Activated naive CD8-positive, alpha-beta T cell treated with anti-CD3 and anti-CD28 coated beads, Interleukin-2, amount 10 ng/mL, durations not matched to agents 7 days and 5 days (primary cell): ENCODE measurements at places on chromosomes 3 and 15.

DNA sequence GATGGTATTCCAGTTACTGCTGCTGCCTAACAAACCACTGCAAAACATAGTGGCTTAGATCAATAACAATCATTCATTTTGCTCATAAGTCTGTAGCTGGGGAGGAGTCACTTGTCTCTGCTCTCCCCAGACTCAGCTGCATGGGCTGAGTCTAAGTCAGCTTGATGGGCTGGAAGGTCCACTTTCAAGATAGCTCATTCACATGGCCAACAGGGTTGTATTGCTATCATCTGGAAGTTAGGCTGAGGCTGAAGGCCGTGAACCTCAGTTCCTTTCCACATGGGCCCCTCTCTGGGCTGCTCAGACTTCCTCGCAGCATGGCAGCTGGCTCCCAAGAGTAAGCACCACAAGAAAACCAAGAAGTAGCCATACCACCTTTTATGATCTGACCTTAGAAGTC is 28.7 kb upstream of the BFSP2 start:
- no peak for DNase-seq
- H3K4me3 ChIP-seq: no peak overlapping the region
- no peaks in the 10 kb centered on the region for H3K36me3 ChIP-seq
- H3K4me1 ChIP-seq: no peaks in the 10 kb centered on the region
- H3K27ac ChIP-seq: no peak overlapping the region
- no peaks in the 10 kb centered on the region for H3K27me3 ChIP-seq

DNA sequence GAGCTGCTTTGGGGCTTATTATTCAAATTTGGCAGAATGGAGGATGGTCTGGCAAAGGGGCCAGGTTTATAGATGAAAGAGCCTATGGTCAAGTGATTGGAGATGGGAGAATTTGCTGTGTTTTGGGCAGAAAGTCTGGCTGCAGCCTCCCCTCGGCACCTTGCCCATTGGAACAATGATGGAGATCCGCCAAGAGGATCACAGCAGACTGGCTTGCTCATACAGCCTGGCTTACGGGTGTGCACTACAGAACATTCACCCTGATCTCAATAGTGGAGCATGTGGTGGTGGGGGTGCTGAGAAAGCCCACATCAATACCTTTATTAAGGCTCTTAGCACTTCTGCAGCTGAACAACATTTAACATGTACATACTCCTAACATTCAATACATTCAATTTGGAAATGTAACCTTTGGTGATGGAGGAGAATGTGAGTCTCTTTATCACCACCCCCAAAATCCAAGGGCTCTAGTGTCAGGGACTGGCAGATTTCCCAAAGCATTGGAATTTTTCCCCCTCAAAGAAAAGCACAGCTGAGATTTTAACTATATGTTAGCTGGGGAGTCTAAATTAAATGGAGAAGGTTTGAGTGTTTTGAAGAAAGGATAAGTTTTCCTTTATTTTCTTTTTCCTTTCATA is 118.4 kb upstream of the TMC3 start:
- H3K4me1 ChIP-seq: no peaks in the 10 kb centered on the region
- no peak overlapping the region for H3K27ac ChIP-seq
- H3K4me3 ChIP-seq: no peak overlapping the region
- no peaks in the 10 kb centered on the region for H3K27me3 ChIP-seq
- DNase-seq: no peak
- H3K36me3 ChIP-seq: no peaks in the 10 kb centered on the region

DNA sequence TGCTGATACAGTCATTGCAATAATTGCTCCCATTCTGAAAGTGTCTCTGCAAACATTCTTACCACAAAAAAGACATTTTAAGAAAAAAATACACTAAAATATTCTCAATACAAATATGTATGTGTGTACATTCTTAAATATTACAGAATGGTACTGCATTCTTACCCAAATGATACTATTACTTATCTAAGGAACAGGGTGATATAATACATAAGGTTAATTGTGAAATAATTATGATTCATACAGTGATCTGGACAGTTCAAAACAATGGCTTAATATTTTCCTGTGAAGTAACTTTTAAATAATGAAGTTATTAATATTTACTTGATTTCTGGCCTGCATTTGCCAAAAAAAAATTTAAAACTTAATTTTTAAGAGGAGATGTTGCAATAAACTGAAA is 694.6 kb downstream of the TUSC7 start:
- H3K4me1 ChIP-seq: no peaks in the 10 kb centered on the region
- no peaks in the 10 kb centered on the region for H3K27me3 ChIP-seq
- no peaks in the 10 kb centered on the region for H3K36me3 ChIP-seq
- H3K27ac ChIP-seq: no peak overlapping the region
- DNase-seq: no peak
- no peak overlapping the region for H3K4me3 ChIP-seq

GRCh38 chr3:122862381-122862780 is 67.5 kb downstream of the SLC49A4 start:
- no peak for DNase-seq
- H3K27me3 ChIP-seq: no peaks in the 10 kb centered on the region
- H3K4me1 ChIP-seq: no peaks in the 10 kb centered on the region
- no peak overlapping the region for H3K27ac ChIP-seq

- peaks cover 18% of the 10 kb centered on the region for H3K27me3 ChIP-seq
- H3K4me3 ChIP-seq: no peak overlapping the region
- no peak for DNase-seq
- H3K4me1 ChIP-seq: peaks cover 6% of the 10 kb centered on the region
These were observed 3.8 kb upstream of the TKT start for GRCh38 chr3:53259427-53260259.

DNA sequence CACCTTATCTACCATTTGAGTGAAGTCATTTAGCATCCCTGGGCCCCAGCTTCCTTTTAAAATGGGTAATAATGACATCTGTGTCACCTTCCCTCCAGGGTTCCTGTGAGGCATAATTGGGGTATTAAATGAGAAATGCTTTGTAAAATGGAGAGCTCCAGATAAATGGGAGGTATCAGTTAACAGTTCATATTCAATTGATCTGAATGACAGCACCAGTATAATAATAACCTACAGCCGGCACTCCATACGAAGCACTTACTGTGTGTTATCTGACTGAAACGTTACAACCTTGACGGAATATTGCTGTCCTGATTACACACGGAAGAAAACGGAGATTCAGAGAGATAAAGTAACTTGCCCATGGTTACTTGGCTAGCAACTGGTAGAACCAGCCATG is 53.6 kb downstream of the BHLHE40 start:
- H3K27ac ChIP-seq: no peak overlapping the region
- H3K36me3 ChIP-seq: peaks cover 1% of the 10 kb centered on the region
- no peak overlapping the region for H3K4me3 ChIP-seq
- H3K27me3 ChIP-seq: no peaks in the 10 kb centered on the region
- peaks cover 37% of the 10 kb centered on the region for H3K4me1 ChIP-seq

GRCh38 chr3:149585401-149585726 is 72.5 kb downstream of the WWTR1 start:
- H3K27me3 ChIP-seq: peaks cover 41% of the 10 kb centered on the region
- H3K4me1 ChIP-seq: peaks cover 2% of the 10 kb centered on the region
- no peaks in the 10 kb centered on the region for H3K36me3 ChIP-seq
- H3K4me3 ChIP-seq: no peak overlapping the region

- H3K27ac ChIP-seq: no peak overlapping the region
- H3K27me3 ChIP-seq: no peaks in the 10 kb centered on the region
- no peaks in the 10 kb centered on the region for H3K36me3 ChIP-seq
- DNase-seq: no peak
These were observed 209.8 kb upstream of the THRB start for GRCh38 chr3:24704496-24704895.

DNA sequence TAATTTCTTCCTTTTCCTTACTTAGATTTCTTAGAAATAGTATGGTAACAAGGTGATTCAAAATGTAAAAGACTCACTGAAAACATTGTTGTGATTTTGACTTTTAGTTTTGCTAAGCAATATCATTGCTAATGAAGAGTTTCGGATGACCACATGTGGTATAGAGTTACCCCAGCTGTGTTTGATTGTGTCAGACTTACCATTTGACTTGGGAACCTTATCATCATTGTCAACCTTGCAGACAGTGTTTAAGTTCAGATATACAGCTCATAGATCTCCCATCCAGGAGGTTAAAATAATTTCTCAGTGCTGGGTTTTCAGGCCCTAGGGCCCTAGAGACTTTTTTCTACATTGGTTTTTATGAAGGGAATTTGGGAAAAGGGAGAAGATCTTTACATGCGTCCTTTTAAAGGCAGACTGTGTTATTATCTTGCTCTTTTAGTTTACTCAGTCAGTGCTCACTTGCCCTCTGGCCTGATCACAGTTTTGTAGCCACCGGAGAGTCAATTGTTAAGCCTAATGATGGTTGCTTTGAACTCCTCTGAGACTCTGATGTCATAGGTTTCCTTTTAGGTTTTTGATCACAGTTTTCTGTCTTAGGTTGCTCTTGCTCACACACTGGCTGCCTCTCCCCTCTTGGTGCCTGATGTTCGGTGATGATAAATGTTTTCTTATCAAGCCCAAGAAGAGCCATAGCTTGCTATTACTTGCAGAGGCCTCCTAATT is 133.5 kb upstream of the ZPLD1 start:
- no peak overlapping the region for H3K4me3 ChIP-seq
- H3K4me1 ChIP-seq: peaks cover 8% of the 10 kb centered on the region
- H3K27me3 ChIP-seq: peaks cover 25% of the 10 kb centered on the region
- H3K27ac ChIP-seq: no peak overlapping the region
- no peak for DNase-seq
- peaks cover 8% of the 10 kb centered on the region for H3K36me3 ChIP-seq

DNA sequence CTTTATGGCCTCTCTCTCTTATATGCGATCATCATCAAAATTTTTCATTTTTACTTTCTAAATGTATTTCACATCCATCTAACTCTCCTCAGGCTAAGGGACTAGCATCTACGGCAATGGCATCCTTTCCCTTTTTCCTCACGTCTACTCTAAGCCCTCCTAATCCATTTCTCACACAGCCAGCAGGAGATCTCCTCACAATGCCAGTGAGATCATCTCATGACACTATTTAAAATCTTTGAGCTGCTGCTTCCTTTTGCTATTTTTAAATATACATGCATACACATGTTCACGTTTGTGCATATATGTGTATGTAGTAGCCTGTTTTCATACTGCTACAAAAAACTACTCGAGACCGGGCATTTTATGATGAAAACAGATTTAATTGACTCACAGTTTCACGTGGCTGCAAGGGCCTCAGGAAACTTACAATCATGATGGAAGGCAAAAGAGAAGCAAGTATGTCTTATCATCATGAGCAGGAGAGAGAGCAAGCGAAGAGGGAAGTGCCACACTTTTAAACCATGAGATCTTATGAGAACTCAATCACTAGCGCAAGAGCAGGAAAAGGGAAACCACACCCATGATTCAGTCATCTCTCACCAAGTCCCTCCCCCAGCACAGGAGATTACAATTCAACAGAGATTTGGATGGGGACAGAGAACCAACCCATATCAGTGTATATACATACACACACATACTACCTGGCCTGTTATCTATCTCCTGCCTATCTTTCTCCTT is 599.2 kb upstream of the ROBO1 start:
- no peaks in the 10 kb centered on the region for H3K27me3 ChIP-seq
- no peaks in the 10 kb centered on the region for H3K4me1 ChIP-seq
- DNase-seq: no peak
- no peak overlapping the region for H3K4me3 ChIP-seq
- no peak overlapping the region for H3K27ac ChIP-seq
- no peaks in the 10 kb centered on the region for H3K36me3 ChIP-seq

- H3K27me3 ChIP-seq: peaks cover 49% of the 10 kb centered on the region
- H3K27ac ChIP-seq: no peak overlapping the region
- no peak overlapping the region for H3K4me3 ChIP-seq
- no peaks in the 10 kb centered on the region for H3K36me3 ChIP-seq
- no peak for DNase-seq
- peaks cover 1% of the 10 kb centered on the region for H3K4me1 ChIP-seq
These were observed 58.8 kb downstream of the AMOTL2 start for GRCh38 chr3:134315286-134316106.
